PC-9 (cell line): ENCODE measurements at places on chromosomes 4 and X. TPM values are rescaled to one million over a fixed set of nuclear protein-coding genes. Genes with fewer than 3 reads are reported as not detected.

DNA sequence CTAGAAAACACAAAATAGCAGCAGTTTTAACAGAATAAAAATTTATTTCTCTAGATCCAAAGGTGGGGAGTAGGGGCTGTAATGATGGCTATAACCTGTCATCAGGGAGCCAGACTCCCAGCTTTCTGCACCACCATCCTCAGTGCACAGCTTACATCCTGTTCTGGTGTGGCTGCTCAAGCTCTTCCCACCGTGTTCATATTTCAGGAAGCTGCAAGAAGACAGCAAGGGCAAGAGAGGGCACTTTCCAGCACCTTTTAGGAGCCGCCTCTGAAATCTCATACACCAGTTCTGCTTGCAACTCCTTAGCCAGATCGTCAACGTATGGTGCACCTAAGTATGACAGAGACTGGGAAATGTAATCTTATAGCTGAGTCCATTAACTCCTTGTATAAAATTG, 253.7 kb downstream of the CENPC start:
- no peaks in the 10 kb centered on the region for H3K36me3 ChIP-seq
- no peak for DNase-seq
- H3K4me3 ChIP-seq = no peak overlapping the region
- H3K27me3 ChIP-seq = no peaks in the 10 kb centered on the region
- H3K4me1 ChIP-seq = 0 out of 2 replicates have a peak, but pooled peaks cover 4% of the 10 kb centered on the region

- DNase-seq = no peak
- H3K36me3 ChIP-seq = no peaks in the 10 kb centered on the region
- H3K4me1 ChIP-seq = peaks cover 45% of the 10 kb centered on the region
- H3K4me3 ChIP-seq = no peak overlapping the region
Measured at GRCh38 chr4:40325406-40326019, 9.6 kb upstream of the CHRNA9 start.

DNA sequence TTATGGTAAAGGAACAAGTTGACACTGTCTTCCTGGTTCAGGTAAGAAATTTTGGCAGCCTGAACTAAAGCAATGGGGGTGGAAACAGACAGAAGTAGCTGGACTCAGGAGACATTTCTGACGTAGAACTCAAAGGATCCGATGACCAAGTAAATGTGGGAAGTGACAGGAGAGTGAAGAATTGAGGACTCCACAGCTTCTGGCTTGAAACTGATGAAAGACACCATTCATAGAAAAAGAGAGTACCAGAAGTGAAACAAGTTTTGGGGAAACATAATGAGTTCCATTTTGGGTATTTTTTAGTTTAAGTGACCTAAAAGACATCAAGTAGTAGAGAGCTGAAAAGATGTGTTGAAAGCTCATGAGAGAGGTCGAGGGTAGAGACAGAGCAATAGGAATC, 5.7 kb downstream of the FAM120C start:
- peaks cover 10% of the 10 kb centered on the region; the same call in 1 of the 2 replicates for H3K36me3 ChIP-seq
- no peak for DNase-seq
- no peaks in the 10 kb centered on the region for H3K27me3 ChIP-seq
- peaks cover 45% of the 10 kb centered on the region for H3K4me1 ChIP-seq
- H3K27ac ChIP-seq = peak overlapping the region; percentile 96

DNA sequence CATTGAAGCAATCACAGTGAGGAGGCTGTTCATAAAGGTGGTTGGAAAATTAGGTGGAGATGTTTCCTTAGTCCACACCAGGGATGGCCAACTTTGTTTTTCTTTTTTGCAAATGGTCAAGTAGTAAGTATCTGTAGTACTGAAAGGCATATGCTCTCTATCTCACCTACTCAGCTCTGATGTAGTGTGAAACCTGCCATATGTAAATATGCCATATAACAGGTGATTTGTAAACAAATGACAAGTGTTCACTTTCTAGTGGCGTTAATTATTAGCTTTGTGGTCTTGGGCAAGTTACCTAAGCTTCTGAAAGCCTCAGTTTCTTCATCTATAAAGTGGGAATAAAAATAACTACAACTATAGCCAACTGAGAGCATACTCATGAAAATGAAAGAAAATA, 421.4 kb upstream of the LCORL start:
- no peak for DNase-seq
- no peaks in the 10 kb centered on the region for H3K4me1 ChIP-seq
- no peaks in the 10 kb centered on the region for H3K36me3 ChIP-seq
- no peak overlapping the region for H3K27ac ChIP-seq
- H3K27me3 ChIP-seq = no peaks in the 10 kb centered on the region
- H3K4me3 ChIP-seq = no peak overlapping the region

The DCK gene
- total RNA-seq = 10.1 and 11.8 TPM in 2 replicates

The SLC10A6 gene
- total RNA-seq = not detected in 2 replicates

DNA sequence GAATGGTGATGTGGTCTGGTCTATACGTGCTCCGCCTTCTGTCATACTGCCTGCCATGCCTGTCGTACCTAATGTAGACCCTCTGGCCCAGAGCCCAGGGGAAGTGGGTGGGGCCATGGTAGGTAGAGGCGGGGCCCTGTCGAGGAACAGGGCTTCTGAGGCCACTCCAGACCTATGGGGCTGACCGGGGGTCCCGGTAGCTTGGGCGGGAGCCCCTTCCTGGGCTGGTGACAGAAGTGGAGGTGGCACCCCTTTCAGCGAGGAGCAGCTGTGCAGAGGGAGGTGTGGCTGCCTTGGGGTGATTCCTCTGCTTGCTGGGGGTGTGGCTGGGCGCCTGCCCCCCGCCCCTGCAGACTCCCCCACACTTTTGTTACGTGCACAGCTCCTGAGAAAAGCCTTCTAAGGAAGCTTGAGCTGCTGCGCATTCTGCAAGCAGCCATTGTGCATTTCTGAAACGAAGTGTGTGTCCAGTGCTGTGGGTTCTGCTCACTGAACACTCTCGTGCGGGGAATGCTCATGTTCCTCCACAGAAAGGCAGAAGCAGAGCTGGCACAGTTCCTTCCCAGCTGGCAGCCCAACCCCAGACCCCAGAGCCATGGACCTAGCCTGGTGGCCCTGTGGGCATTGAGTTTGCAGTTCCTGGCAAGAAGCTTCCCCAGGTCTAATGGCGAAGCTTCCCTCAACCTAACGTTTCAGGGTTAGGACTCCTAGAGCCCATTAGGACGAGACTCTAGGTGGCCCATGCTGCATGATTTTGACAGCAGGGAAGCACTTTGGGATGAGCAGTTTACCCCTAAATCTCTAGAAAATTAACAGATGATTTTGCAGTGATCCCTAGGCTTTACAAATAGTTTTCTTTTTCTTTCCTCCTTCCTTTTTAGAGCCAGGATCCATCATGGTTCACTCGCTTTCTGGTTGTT, 72.7 kb upstream of the HGFAC start:
- no peak for DNase-seq
- no peak overlapping the region for H3K4me3 ChIP-seq
- no peaks in the 10 kb centered on the region for H3K27me3 ChIP-seq
- no peaks in the 10 kb centered on the region for H3K4me1 ChIP-seq
- H3K36me3 ChIP-seq = no peaks in the 10 kb centered on the region

GRCh38 chrX:43693602-43694406, 37.7 kb downstream of the MAOA start:
- no peaks in the 10 kb centered on the region for H3K27me3 ChIP-seq
- no peaks in the 10 kb centered on the region for H3K36me3 ChIP-seq
- peak overlapping the region; percentile 83 for H3K27ac ChIP-seq
- H3K4me1 ChIP-seq = peaks cover 23% of the 10 kb centered on the region

- H3K36me3 ChIP-seq = peaks cover 73% of the 10 kb centered on the region
- H3K4me3 ChIP-seq = no peak overlapping the region
- no peak for DNase-seq
- peaks cover 68% of the 10 kb centered on the region for H3K4me1 ChIP-seq
- H3K27me3 ChIP-seq = no peaks in the 10 kb centered on the region
Measured at GRCh38 chrX:149491812-149492211, 13.3 kb downstream of the IDS start.

- no peaks in the 10 kb centered on the region for H3K36me3 ChIP-seq
- no peak for DNase-seq
- H3K4me3 ChIP-seq = no peak overlapping the region
- no peaks in the 10 kb centered on the region for H3K27me3 ChIP-seq
- H3K27ac ChIP-seq = no peak overlapping the region
Measured at GRCh38 chr4:16661813-16662212, 236.6 kb downstream of the LDB2 start.

GRCh38 chr4:119238068-119238722, 25.7 kb downstream of the USP53 start:
- no peaks in the 10 kb centered on the region for H3K4me1 ChIP-seq
- no peak overlapping the region for H3K27ac ChIP-seq
- H3K4me3 ChIP-seq = no peak overlapping the region

GRCh38 chrX:14697451-14697850, 168.1 kb downstream of the GLRA2 start:
- peaks cover 5% of the 10 kb centered on the region; the same call in 1 of the 2 replicates for H3K4me1 ChIP-seq
- no peaks in the 10 kb centered on the region for H3K27me3 ChIP-seq
- no peak for DNase-seq
- H3K27ac ChIP-seq = no peak overlapping the region
- H3K36me3 ChIP-seq = no peaks in the 10 kb centered on the region

DNA sequence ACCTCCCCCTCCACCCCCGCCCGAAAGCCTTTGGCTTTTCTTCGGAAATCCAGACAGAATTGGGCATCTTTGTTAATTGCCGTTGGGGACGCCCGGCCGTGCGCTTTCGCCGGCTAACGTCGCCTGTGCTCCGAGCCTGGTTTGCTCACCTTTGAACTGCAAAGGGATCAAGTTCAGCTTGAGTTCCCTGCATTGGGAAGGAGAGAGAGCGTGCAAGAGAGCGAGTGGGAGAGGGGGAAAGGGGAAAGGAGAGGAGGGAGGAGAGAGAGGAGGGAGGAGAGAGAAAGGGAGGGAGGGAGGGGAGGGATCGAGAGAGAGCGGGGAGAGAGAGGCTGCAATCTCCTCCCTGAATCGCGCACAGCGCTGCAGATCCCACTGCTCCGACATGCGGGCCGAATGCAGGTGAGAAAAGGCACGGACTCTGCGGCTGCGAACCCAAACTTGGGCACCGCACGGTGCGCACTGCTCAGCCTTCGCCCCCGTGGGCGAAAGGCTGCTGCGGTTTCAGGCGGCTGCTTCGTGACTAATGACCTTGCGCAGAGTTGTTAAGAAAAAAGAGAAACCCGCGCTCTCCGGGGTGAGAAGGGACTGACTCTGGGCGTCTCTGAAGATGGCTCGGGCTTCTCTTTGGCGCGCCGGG, at the start of gene PCDH7:
PCDH7 (plus strand) TSS at position 349 of the 640 bp plus-strand sequence. CDS start 1,054 bp downstream, outside the sequence.
- peak; percentile 54 for DNase-seq
- peak within 1 kb of the TSS; percentile 60 for H3K27ac ChIP-seq
- no peaks in the 10 kb centered on the region for H3K36me3 ChIP-seq

The KIAA1210 gene
- not detected in 2 replicates for total RNA-seq

The SH3TC1 gene
- total RNA-seq = 5.2 and 11.2 TPM in 2 replicates

GRCh38 chr4:38030023-38030422, 69.8 kb downstream of the PTTG2 start:
- no peak overlapping the region for H3K4me3 ChIP-seq
- no peaks in the 10 kb centered on the region for H3K4me1 ChIP-seq
- H3K27ac ChIP-seq = no peak overlapping the region

The REELD1 gene
- total RNA-seq = not detected in 2 replicates

DNA sequence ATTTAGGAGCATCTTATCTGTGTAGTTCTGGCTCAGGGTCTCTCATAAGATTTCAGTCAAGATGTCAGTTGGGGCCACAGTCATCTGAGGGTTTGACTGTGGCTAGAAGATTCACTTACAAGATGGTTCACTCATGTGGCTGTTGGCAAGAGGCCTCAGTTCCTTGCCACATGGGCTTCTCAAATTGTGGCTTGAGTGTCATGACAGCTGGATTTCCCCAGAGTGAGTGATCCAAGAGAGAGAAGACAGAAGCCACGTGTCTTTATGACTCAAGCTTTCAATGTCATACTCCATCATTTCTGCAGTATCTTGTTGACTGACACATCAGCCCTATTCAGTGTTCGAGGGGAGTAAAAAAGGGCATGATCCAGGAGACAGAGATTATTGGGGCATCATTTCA, 131.3 kb upstream of the AP1S2 start:
- no peaks in the 10 kb centered on the region for H3K36me3 ChIP-seq
- H3K27ac ChIP-seq = no peak overlapping the region
- DNase-seq = no peak
- H3K4me1 ChIP-seq = no peaks in the 10 kb centered on the region

The SPATA4 gene
- total RNA-seq = 0.43 and 1.1 TPM in 2 replicates

DNA sequence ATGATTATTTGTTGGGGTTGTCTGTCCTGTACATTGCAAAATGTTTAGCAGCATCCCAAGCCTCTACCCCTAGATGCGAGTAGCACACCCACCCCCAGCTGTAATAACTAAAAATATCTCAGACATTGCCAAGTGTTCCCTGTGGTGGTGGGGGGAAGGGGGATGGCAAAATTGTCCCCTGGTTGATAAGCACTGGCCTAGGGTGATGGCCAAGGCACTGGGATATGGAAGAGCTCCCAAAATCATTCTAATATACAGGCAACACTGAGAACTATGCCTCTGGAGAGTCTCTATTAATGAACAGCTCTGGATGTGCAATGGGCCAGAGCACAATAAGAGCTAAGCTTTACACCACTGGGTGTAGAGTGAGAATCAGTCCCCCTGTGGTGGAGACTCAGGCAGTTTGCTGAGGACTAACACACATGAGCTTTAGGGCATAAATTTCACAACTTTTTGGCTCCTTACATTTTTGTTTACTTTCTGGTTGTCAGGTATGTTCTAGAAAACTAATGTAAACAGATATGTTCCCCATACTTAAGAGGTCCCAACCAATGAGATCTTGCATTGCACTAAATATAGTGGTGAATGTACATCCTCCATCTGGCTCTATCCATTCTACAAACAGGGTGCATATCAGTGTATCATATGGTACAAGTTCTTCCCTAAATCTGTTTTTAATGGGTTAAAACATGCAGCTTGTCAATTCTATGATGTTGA, 34.5 kb downstream of the EDNRA start:
- no peaks in the 10 kb centered on the region for H3K36me3 ChIP-seq
- H3K27me3 ChIP-seq = no peaks in the 10 kb centered on the region
- H3K4me1 ChIP-seq = no peaks in the 10 kb centered on the region
- no peak for DNase-seq
- no peak overlapping the region for H3K27ac ChIP-seq

DNA sequence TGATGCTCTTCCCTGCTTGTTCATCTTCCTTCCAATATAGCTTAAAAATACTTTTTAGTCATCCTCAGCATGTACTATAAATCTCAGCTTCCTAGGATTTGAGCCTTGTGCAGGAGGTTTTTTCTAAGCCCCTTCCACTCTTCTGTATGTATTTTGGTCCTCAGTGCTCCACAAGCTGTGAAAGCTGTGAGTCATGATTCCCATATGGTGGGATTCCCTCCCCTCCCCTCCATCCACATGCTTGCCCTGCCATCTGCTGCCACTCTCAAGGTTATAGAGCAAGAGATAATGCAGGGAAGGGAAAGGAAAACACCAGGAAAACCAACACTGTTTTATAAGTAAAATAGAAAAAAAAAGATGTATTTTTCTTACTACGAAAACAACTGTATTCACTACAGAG, 58.5 kb upstream of the AP1S2 start:
- H3K4me1 ChIP-seq = no peaks in the 10 kb centered on the region
- no peak for DNase-seq
- H3K27me3 ChIP-seq = no peaks in the 10 kb centered on the region
- H3K27ac ChIP-seq = no peak overlapping the region

GRCh38 chr4:80213117-80213815, 16.0 kb downstream of the PRDM8 start:
- no peak for DNase-seq
- no peaks in the 10 kb centered on the region for H3K27me3 ChIP-seq
- H3K27ac ChIP-seq = no peak overlapping the region
- H3K4me1 ChIP-seq = no peaks in the 10 kb centered on the region
- H3K36me3 ChIP-seq = no peaks in the 10 kb centered on the region
